ENCODE measurements at places on chromosomes 6 and 20. TPM values are rescaled to one million over a fixed set of nuclear protein-coding genes. Genes with fewer than 3 reads are reported as not detected.

The ZSCAN12 gene
- 4.9 TPM for total RNA-seq

The MDFI gene
- total RNA-seq = not detected

GRCh38 chr20:13029687-13030375, 21.1 kb downstream of the SPTLC3 start:
- no peaks in the 10 kb centered on the region for H3K36me3 ChIP-seq
- no peaks in the 10 kb centered on the region for H3K4me1 ChIP-seq
- H3K4me3 ChIP-seq = no peak overlapping the region
- no peak overlapping the region for H3K27ac ChIP-seq
- no peaks in the 10 kb centered on the region for H3K27me3 ChIP-seq
- no peak for DNase-seq

- no peaks in the 10 kb centered on the region for H3K36me3 ChIP-seq
- no peaks in the 10 kb centered on the region for H3K4me1 ChIP-seq
- H3K27me3 ChIP-seq = no peaks in the 10 kb centered on the region
- H3K4me3 ChIP-seq = no peak overlapping the region
- DNase-seq = no peak
- no peak overlapping the region for H3K27ac ChIP-seq
Observed at GRCh38 chr6:54697424-54697823, 149.1 kb upstream of the FAM83B start.

Data from natural killer cell (primary cell).